ENCODE measurements at places on chromosomes 5 and 9. TPM values are rescaled to one million over a fixed set of nuclear protein-coding genes. Genes with fewer than 3 reads are reported as not detected.

The TAF1L gene
- total RNA-seq = not detected

The OTULINL gene
- 0.35 TPM for total RNA-seq

The FBP1 gene
- total RNA-seq = not detected

The PCDHB7 gene
- 0.25 TPM for total RNA-seq

The IL5 gene
- not detected for total RNA-seq

The APC gene
- total RNA-seq = 20.2 TPM

The PCDHB3 gene
- 0.14 TPM for total RNA-seq

The UGT3A1 gene
- not detected for total RNA-seq

The CRB2 gene
- total RNA-seq = not detected

The SARDH gene
- 0.07 TPM for total RNA-seq

The POLR3G gene
- 38.4 TPM for total RNA-seq

The SLC6A7 gene
- 1.6 TPM for total RNA-seq

The ZCCHC9 gene
- 47.2 TPM for total RNA-seq

The SCGB3A2 gene
- not detected for total RNA-seq

The TLX3 gene
- total RNA-seq = not detected

The TNIP1 gene
- 44.0 TPM for total RNA-seq

The RAI14 gene
- total RNA-seq = 13.1 TPM

The LCN1 gene
- total RNA-seq = 30.3 TPM

The DNAI1 gene
- not detected for total RNA-seq

The KIAA1958 gene
- 6.6 TPM for total RNA-seq

The NUTM2F gene
- not detected for total RNA-seq

The TAF11L5 gene
- not detected for total RNA-seq

The NMUR2 gene
- total RNA-seq = not detected

The LMAN2 gene
- 274 TPM for total RNA-seq

The NPR3 gene
- total RNA-seq = 21.5 TPM

The GABRA6 gene
- not detected for total RNA-seq

The C5orf34 gene
- 13.1 TPM for total RNA-seq

The MSX2 gene
- 11.7 TPM for total RNA-seq

The ANKDD1B gene
- total RNA-seq = 0.17 TPM

The IGFBPL1 gene
- 2.1 TPM for total RNA-seq

The CER1 gene
- total RNA-seq = not detected

The GIN1 gene
- 15.0 TPM for total RNA-seq

The TRPM3 gene
- 1.1 TPM for total RNA-seq

The PCDHGA10 gene
- 5.1 TPM for total RNA-seq

The PCDHGB4 gene
- 5.5 TPM for total RNA-seq

The SOHLH1 gene
- total RNA-seq = not detected

The HSD17B4 gene
- 170 TPM for total RNA-seq

The UNC13B gene
- total RNA-seq = 7.2 TPM

The PRSS3 gene
- not detected for total RNA-seq

The STC2 gene
- 96.3 TPM for total RNA-seq

The ITGA2 gene
- 5.0 TPM for total RNA-seq

The KCNN2 gene
- not detected for total RNA-seq

The GPR151 gene
- total RNA-seq = not detected

The WDR38 gene
- total RNA-seq = not detected

The PLPPR1 gene
- total RNA-seq = not detected

The GPSM1 gene
- total RNA-seq = 17.3 TPM

The AGXT2 gene
- not detected for total RNA-seq

The ADGRV1 gene
- total RNA-seq = 1.8 TPM

The ZNF483 gene
- total RNA-seq = 2.6 TPM

The ZNF189 gene
- 14.1 TPM for total RNA-seq

The PCDHA9 gene
- total RNA-seq = 0.02 TPM

The SPATA31A7 gene
- not detected for total RNA-seq

The MPDZ gene
- 13.8 TPM for total RNA-seq

The LCNL1 gene
- not detected for total RNA-seq

The PITX1 gene
- 45.3 TPM for total RNA-seq

The FBP2 gene
- total RNA-seq = not detected

The EHMT1 gene
- 44.7 TPM for total RNA-seq

The FANCC gene
- 14.6 TPM for total RNA-seq

The ZFP2 gene
- 0.35 TPM for total RNA-seq

The HNRNPH1 gene
- 564 TPM for total RNA-seq
